Glomerular endothelial cell (primary cell): ENCODE measurements at places on chromosomes 5 and 9. TPM values are rescaled to one million over a fixed set of nuclear protein-coding genes. Genes with fewer than 3 reads are reported as not detected.

GRCh38 chr5:175447571-175447970 is 3.6 kb upstream of the DRD1 start:
- no peak for DNase-seq

The HINT1 gene
- 185 and 219 TPM in 2 replicates for total RNA-seq

DNA sequence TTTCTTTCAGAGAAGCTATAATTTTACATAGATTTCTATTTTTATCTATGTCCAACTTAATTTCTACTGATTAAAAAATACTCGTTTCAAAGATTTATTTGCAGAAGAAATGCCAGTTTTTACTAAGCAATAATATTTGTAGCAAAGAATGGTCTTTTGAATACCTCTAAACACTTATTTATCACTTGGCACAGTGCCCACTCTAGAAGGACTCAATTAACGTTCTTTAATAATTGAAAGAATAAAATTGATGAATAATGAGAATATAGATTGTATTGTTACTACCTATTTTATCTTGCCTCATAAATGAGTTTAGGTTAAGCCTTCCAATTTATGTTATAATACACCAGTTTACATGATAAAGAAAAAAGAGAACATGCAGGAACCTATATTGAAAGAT is 889.7 kb upstream of the CDH9 start:
- DNase-seq = no peak

- no peak for DNase-seq
Observed at GRCh38 chr9:80498001-80498555, 926.3 kb downstream of the TLE4 start.

GRCh38 chr9:32300373-32300772 is 84.1 kb upstream of the ACO1 start:
- no peak for DNase-seq
